HAP-1 (cell line): ENCODE measurements at places on chromosomes 1 and 21.
A peak's percentile ranks its signal among the peaks of the same experiment; 100 is the strongest.

- no peak for DNase-seq
Measured at GRCh38 chr21:25560891-25561290, 46.4 kb downstream of the MRPL39 start.

- no peak for DNase-seq
Measured at GRCh38 chr1:171712341-171712740, 29.5 kb downstream of the VAMP4 start.

GRCh38 chr1:205373022-205373797, 16.5 kb upstream of the KLHDC8A start:
- peak; percentile 28 for DNase-seq

DNA sequence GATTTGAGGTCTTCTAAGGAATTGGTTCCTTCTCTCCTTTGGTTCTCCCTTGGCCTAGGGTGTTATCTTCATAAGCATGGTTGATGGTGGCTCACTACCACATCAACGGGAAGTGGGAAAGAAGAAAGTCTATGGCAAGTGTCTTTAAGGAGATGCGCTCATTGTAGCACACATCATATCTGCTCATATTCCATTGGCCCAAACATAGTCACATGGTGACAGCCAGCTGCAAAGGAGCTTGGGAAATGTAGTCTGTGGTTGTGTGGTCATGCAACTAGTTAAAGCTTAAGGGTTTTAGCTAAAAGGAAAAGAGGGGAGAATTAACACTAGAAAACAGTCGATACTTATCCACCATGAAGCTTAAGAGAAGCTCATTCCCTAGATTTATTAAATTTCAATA, 11.4 kb upstream of the MRPS6 start:
- no peak for DNase-seq

DNA sequence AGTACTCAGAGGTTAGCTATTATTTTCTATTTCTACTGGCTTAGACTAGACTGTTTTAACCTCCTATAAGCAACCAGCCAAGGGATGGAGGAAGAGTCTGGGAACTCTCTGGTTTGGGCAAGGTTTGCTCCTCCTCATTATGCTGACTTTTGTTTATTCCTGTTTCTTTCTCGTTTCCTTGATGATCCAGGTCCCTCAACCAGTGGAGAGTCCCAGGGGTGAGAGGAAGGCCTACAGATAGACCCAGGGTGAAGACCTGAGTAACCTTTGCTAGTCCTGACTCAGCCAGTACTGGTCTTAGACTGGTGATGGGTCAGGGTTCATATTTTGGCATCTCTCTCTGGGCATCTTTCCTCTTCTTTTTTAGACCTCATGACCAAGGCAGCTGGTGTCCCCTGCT, 5.4 kb downstream of the TUFT1 start:
- DNase-seq: no peak

DNA sequence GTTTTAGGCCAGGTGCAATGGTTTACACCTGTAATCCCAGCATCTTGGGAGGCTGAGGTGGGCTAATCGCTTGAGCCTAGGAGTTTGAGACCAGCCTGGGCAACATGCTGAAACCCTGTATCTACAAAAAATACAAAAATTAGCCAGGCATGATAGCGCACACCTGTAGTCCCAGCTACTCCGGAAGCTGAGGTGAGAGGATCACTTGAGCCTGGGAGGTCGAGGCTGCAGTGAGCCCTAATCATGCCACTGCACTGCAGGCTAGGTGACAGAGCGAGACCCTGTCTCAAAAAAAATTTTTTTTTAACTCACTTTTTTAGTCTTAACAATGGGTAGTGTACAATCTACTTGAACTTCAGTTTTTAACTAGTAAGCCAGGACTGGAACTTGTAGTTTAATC, 137.5 kb downstream of the HS2ST1 start:
- no peak for DNase-seq

GRCh38 chr1:208326033-208326432, 81.8 kb upstream of the PLXNA2 start:
- no peak for DNase-seq
